AG08396 (cell line): ENCODE measurements at places on chromosomes 3 and 15.

- no peak for DNase-seq
Observed at GRCh38 chr15:37872661-37873060, 61.8 kb upstream of the TMCO5A start.

- no peak for DNase-seq
Observed at GRCh38 chr3:108030960-108031359, 59.9 kb downstream of the CD47 start.

- no peak for DNase-seq
Observed at GRCh38 chr3:24533561-24534193, 39.0 kb upstream of the THRB start.

- DNase-seq = no peak
Observed at GRCh38 chr3:19931180-19931692, 2.8 kb downstream of the EFHB start.

GRCh38 chr15:34223904-34224596 is 766 bp upstream of the EMC4 start:
- DNase-seq = no peak

DNA sequence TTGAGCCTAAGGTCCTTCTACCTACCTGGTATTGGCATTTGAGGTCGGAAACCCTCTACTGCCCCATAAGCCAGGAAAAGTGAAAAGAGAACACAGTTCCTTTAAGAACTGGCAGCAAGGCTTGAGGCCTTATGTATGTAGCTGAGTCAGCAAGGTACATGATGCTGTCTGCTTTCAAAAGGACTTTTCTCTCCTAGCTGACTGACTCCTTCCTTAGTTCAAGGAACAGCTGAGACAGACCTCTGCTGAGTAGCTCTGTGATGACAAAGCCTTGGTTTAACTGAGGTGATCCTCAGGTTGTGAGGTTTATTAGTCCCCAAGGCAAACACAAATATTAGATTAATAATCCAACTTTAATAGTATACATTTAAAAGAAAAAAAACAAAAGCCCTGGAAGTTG is 45.8 kb downstream of the ADPGK start:
- no peak for DNase-seq
